Upper lobe of left lung (tissue), 6 donors: ENCODE measurements at places on chromosomes 5 and 9.

DNA sequence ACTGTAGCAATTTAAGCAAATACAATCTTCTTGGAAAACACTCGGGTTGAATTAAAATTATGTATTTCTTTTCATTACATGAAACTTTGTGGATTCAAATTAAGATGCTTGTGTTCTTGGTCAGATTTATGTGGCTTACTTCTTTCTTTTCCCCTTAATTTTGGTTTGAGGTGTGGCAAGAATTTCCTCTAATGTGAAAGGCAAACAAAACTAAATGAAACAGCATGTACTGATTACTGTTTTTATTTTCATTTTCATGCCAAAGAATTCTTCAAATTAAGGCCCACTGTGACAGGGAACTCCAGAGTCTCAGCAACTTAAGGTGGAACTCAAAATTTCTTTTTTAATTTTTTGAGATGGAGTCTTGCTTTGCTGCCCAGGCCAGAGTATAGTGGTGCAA lies at the start of gene OMD:
OMD (minus strand) TSS at position 132 of the 400 bp plus-strand sequence. CDS start 6,913 bp downstream, outside the sequence.
- H3K4me1 ChIP-seq, result no peaks in the 10 kb centered on the region
- H3K36me3 ChIP-seq, result no peaks in the 10 kb centered on the region
- no peaks in the 10 kb centered on the region for H3K27me3 ChIP-seq
- H3K27ac ChIP-seq, result no peak within 1 kb of the TSS
- DNase-seq, result no peak

GRCh38 chr9:6215562-6215961 lies at the start of gene IL33:
Gene IL33, plus strand, starts transcription at chr9:6215807. Its CDS starts 25,888 bp downstream, at chr9:6241695.
- no peaks in the 10 kb centered on the region for H3K4me1 ChIP-seq
- H3K27ac ChIP-seq, result no peak within 1 kb of the TSS
- H3K27me3 ChIP-seq, result no peaks in the 10 kb centered on the region
- no peak for DNase-seq
- H3K36me3 ChIP-seq, result no peaks in the 10 kb centered on the region

DNA sequence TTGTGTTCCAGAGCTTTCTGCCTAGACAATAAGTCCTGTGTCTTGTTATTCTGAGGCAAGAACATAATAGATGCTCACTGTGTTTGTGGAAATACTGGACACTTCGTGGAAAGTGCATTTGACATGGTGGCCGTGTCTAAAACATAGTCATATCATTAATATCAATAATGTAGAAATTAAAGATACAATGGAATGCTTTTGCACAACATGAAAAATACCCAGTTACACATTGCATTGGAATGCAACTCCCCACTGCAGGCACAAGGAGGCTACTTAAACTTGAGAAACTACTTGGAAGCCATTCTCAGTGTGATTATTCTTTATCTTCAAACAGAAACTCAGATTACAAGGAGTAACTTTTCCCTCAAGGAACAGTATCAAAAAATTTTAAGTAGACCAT lies 145.3 kb upstream of the ZNF462 start:
- H3K4me1 ChIP-seq, result peaks cover 4% of the 10 kb centered on the region
- no peak overlapping the region for H3K27ac ChIP-seq
- H3K36me3 ChIP-seq, result no peaks in the 10 kb centered on the region
- H3K4me3 ChIP-seq, result no peak overlapping the region
- H3K27me3 ChIP-seq, result no peaks in the 10 kb centered on the region

DNA sequence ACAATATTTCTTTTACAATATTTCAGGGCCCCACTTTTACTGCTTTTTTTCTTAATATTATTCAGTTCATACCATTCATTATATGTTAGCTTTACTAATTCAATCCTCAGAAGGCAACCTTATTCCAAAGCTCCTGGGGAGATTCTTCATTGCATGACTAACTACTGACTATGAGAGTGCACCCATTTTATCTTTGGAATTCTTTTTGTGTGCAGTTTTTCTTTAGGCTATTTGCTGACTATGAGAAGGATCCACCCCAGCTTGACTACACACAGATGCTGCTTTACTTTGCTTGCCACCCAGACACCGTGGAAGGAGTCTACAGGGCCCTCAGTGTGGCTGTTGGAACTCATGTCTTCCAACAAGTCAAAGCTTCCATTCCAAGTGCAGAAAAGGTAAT lies 56.9 kb upstream of the IL7R start:
- no peaks in the 10 kb centered on the region for H3K27me3 ChIP-seq
- no peaks in the 10 kb centered on the region for H3K36me3 ChIP-seq
- no peak for DNase-seq
- H3K4me3 ChIP-seq, result no peak overlapping the region
- H3K4me1 ChIP-seq, result peaks cover 12% of the 10 kb centered on the region

DNA sequence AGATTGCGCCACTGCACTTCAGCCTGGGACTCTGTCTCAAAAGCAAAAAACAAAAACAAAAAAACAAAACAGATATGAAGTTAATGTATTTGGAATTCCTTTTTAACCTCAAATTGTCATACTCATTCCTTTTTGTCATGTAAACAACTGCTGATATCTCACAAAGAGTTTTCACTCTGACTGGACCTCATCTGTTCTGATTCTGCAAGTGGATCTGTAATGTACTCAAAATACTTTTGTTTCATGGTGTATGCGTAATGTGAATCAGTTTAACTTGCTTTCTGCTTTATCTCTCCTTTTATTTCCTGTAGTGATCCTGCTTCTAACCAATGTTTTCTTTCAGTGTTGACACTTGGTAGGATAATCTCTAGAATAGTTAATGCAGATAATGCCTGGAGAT lies 106.7 kb downstream of the FOCAD start:
- no peaks in the 10 kb centered on the region for H3K36me3 ChIP-seq
- no peak overlapping the region for H3K4me3 ChIP-seq
- H3K4me1 ChIP-seq, result no peaks in the 10 kb centered on the region
- no peaks in the 10 kb centered on the region for H3K27me3 ChIP-seq

DNA sequence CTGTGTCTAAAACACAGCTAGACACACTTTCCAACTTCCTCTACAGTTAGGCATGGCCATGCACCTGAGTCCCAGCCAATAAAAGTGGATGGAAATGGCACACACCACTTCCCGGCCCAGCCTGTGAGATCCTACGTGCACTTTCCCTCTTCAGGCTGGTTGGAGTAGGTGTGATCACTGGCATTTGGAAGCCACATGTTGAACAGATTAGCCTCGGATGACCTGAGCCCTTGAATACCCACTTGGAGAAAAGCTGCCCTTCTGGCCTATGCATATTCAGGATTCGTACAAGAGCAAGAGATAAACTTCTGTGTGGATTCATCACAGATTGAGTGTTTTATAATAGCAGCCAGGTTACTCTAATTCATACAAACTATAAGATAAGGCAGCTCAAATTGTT lies 359.0 kb upstream of the SLC30A5 start:
- no peak overlapping the region for H3K27ac ChIP-seq
- no peaks in the 10 kb centered on the region for H3K27me3 ChIP-seq
- DNase-seq, result no peak
- no peaks in the 10 kb centered on the region for H3K4me1 ChIP-seq
- H3K4me3 ChIP-seq, result no peak overlapping the region

- H3K27me3 ChIP-seq, result no peaks in the 10 kb centered on the region
- H3K4me3 ChIP-seq, result no peak overlapping the region
- H3K27ac ChIP-seq, result no peak overlapping the region
- no peaks in the 10 kb centered on the region for H3K4me1 ChIP-seq
- no peak for DNase-seq
- H3K36me3 ChIP-seq, result no peaks in the 10 kb centered on the region
Observed at GRCh38 chr9:14508884-14509283, 184.3 kb downstream of the ZDHHC21 start.

DNA sequence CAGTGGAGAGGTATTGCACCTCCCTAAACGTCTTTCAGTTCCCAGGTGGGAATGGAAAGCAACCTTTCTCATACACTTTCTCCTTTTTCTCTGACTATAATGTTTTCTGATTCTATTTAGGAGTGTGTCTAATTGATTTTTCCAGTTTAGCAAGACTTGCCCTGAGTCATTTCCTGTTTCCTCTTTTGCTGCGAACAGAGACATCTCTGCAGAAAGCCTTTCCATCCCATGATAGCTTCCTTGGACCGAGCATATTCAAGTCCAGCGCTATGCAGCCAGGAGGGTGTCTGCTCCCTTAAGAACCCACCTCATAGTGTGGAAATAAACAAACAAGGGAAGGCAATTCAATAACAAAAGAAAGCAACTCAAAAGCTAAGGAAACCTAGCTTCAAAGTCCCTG lies 60.0 kb upstream of the CDH6 start:
- no peaks in the 10 kb centered on the region for H3K27me3 ChIP-seq
- no peak overlapping the region for H3K4me3 ChIP-seq
- H3K4me1 ChIP-seq, result no peaks in the 10 kb centered on the region
- no peak for DNase-seq

GRCh38 chr5:131377785-131378325 lies 114.0 kb downstream of the CDC42SE2 start:
- no peaks in the 10 kb centered on the region for H3K36me3 ChIP-seq
- H3K4me1 ChIP-seq, result peaks cover 48% of the 10 kb centered on the region
- no peak for DNase-seq
- no peaks in the 10 kb centered on the region for H3K27me3 ChIP-seq

DNA sequence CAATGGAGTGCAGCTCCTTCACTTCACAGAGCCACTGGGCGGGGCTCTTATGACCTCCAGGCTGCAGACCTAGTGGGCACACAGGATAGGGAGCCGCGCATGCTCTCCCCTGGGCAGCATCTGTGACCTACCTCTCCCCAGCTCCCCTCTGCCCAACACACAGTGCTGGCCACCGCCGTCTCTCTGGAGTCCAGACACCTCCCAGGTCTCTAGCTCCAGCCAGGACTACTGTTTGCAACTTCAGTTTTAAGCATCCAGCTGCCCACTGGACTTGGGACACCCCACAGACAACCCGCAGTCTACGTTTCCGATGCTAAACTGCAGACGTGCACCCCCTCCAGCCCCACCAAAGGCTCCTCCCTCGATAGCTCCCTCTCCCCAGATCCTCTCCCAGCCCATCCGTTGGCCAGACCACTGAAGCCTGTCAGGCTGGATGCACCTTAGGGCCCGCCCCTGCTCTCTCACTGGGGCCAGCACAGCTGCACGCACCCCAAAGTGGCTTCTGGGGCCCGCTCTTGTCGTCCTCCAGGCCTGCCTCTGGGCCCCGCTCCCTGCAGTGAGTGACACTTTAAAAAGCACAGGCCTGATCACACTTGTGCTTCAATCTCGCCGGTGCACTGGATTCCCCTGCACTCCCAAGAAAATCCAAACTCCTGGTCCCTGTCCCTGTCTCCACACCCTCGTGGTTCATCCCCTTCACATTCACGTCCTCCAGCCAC lies 11.3 kb downstream of the FLT4 start:
- peaks cover 7% of the 10 kb centered on the region for H3K4me1 ChIP-seq
- no peak overlapping the region for H3K4me3 ChIP-seq

GRCh38 chr5:163809473-163809872 lies 304.1 kb downstream of the MAT2B start:
- no peaks in the 10 kb centered on the region for H3K36me3 ChIP-seq
- no peaks in the 10 kb centered on the region for H3K4me1 ChIP-seq
- H3K27me3 ChIP-seq, result no peaks in the 10 kb centered on the region
- no peak overlapping the region for H3K4me3 ChIP-seq
- H3K27ac ChIP-seq, result no peak overlapping the region

DNA sequence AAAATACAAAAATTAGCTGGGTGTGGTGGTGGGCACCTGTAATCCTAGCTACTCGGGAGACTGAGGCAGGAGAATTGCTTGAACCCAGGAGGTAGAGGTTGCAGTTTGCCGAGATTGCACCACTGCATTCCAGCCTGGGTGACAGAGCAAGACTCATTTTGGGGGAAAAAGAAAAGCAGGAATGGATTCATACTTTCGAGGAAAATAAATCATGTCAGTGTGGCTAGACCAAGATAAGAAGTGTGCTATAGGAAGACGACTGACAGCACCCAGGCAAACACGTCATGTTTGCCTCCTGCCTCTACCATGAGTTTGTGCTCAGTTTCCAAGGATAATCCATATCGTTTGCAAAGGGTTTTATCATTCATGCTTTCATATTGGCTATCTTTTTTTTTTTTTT lies 19.3 kb upstream of the ATOSB start:
- H3K4me3 ChIP-seq, result no peak overlapping the region
- no peaks in the 10 kb centered on the region for H3K4me1 ChIP-seq
- H3K36me3 ChIP-seq, result no peaks in the 10 kb centered on the region

GRCh38 chr9:136231478-136232297 lies 13.9 kb downstream of the QSOX2 start:
- H3K4me1 ChIP-seq, result peaks cover 11% of the 10 kb centered on the region
- no peak overlapping the region for H3K4me3 ChIP-seq
- H3K27ac ChIP-seq, result no peak overlapping the region

DNA sequence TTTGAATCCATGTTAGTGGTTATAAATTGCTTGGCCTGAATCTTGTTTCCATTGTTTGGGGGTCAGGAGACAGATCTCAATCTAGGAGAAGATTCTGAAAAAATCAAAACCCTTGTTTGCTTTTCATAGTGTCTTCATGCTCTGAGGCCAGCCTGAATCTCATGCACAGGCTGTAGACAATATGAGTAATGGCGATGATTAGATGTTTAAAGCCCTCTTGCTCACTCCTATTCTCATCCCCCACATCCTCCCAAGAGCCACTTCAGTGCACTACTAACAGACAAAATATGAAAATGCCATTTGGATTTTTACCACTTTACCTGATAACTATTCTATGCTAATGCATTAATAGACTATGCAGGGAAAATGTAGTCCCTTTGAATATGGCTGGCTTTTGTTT lies 129.4 kb downstream of the NUDT12 start:
- DNase-seq, result no peak
- H3K4me3 ChIP-seq, result no peak overlapping the region
- no peaks in the 10 kb centered on the region for H3K4me1 ChIP-seq
- H3K27ac ChIP-seq, result no peak overlapping the region
- H3K27me3 ChIP-seq, result no peaks in the 10 kb centered on the region

GRCh38 chr9:114279693-114280092 lies 43.2 kb upstream of the ORM1 start:
- H3K27me3 ChIP-seq, result no peaks in the 10 kb centered on the region
- DNase-seq, result no peak
- H3K4me3 ChIP-seq, result no peak overlapping the region

- DNase-seq, result no peak
- H3K4me3 ChIP-seq, result no peak overlapping the region
- no peaks in the 10 kb centered on the region for H3K27me3 ChIP-seq
- H3K36me3 ChIP-seq, result no peaks in the 10 kb centered on the region
Observed at GRCh38 chr5:37615184-37615583, 224.7 kb downstream of the GDNF start.

DNA sequence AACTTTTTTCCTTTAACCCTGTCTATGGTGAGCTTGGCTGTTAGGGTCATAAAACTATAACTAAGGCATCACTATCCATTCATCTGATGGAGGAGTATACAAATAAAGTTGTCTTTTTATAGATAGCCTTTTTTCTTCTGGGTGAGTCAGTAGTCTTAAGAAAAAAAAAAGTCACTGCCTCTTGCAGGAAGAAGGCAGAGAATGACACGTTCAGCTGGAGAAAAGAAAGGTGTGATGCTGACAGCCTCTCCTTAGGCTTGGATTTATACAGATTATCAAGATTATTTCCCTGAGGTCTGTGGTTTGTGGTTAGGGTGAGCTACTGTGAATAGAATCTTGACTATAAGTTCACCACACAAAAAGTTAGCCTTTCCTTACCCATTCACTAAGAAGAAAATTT lies 23.0 kb downstream of the EPB41L4B start:
- no peaks in the 10 kb centered on the region for H3K27me3 ChIP-seq
- no peaks in the 10 kb centered on the region for H3K36me3 ChIP-seq
- no peak for DNase-seq
- no peaks in the 10 kb centered on the region for H3K4me1 ChIP-seq
- no peak overlapping the region for H3K27ac ChIP-seq

- no peaks in the 10 kb centered on the region for H3K4me1 ChIP-seq
- no peak overlapping the region for H3K4me3 ChIP-seq
- no peaks in the 10 kb centered on the region for H3K36me3 ChIP-seq
- DNase-seq, result no peak
Observed at GRCh38 chr5:54388409-54388808, 67.1 kb upstream of the HSPB3 start.
